ENCODE measurements at places on chromosomes 2 and 18.

DNA sequence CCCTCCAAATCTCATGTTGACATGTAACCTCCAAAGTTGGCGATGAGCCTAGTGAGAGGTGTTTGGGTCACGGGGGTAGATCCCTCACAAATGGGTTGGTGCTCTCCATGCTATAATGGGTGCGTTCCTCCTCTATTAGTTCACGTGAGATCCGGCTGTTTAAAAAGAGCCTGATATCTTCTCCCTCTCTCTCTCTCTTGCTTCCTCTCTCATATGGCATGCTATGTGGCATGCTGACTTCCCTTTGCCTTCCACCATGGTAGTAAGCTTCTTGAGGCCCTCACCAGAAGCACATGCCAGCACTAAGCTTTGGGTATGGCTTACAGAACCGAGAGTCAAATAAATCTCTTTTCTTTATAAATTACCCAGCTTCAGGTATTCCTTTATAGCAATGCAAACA lies 39.2 kb downstream of the C2orf76 start:
- DNase-seq, result no peak

DNA sequence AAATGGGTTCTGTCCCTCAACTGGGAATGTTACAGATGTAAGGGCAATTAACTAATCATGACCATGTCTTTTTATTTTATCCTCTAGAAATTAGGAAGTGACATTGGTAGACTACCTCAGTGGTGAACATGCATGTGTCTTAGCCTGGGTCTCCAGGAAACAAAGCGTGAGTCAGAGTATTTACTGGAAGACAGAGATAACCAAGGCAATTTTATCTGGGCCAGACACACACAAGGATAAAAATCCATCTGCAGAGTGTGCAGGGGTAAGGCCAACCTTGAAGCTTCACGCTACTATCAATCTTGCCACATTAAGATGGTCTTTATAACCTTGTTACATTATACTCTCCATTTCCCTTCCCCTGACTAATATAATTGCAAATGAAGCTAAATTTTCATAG lies 487.5 kb downstream of the SUCLG1 start:
- no peak for DNase-seq

DNA sequence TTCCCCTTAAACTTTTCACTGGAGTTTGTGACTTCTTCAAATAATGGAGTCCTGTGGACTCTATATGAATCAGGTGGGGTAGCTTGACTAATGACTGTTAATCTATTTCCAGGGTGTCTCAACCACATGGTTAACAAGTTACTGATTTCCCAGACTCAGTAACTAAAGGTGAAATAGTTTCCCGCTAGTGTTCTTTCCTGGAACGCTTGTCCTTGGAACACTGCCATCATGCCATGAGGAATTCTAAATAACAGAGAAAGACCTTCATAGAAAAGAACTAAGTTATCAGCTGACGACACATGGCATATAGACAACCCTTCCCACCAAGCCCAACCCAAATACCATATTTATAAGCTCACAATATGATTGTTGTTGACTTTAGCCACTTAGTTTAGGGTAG lies 1027.9 kb upstream of the FAM98A start:
- no peak for DNase-seq

GRCh38 chr2:127525691-127526131 lies 578 bp downstream of the IWS1 start:
- no peak for DNase-seq

GRCh38 chr2:36366491-36367120 lies 11.0 kb downstream of the CRIM1 start:
- no peak for DNase-seq

DNA sequence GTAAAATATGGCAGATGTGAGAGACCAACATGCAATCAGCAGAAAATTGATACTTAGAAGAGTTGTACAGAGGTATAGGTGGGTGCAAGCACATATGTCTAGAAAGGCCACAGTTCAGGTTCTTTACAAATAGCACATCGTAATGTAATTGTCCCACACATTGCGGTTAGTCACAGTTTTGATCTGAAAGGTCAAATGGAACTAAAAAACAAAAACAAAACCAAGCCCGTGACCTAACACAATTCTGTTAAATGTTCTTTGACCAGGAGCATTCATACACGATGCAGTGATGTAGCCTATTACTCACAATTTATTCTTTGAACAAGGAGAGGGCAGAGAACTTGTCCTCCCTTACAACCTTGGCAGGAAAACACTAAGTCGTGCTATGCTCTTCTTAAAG lies 108.9 kb upstream of the MAP4K3 start:
- DNase-seq, result no peak

- no peak for DNase-seq
Observed at GRCh38 chr2:187446711-187447110, 1.3 kb downstream of the CALCRL start.

- DNase-seq, result no peak
Observed at GRCh38 chr2:76711490-76711889, 810.7 kb downstream of the LRRTM4 start.

GRCh38 chr2:105378276-105378840 lies 20.5 kb downstream of the FHL2 start:
- no peak for DNase-seq
